Activated naive CD4-positive, alpha-beta T cell treated with anti-CD3 and anti-CD28 coated beads for 36 hours (primary cell): ENCODE measurements at places on chromosomes 3 and 15. TPM values are rescaled to one million over a fixed set of nuclear protein-coding genes. Genes with fewer than 3 reads are reported as not detected.

DNA sequence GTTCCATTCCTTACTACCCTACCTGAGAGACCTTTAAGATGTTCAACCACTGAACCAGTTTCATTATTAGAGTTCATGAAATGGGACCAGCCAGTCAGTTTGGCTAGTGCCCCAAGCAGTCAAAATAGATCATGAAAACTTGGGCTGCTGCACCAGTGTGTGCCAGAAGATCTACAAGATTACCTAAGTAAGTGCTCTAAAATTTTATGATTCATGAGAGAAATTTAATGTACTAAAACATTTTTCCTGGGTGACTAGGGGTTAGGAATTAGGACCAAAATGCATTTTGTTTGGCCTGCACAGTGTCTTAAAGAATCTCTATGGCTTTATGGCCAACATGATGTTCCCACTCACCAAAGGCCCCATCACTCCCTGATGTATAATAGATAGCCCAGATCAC is 214.7 kb downstream of the ATP8B4 start:
- DNase-seq, result no peak

- no peak for DNase-seq
Observed at GRCh38 chr3:16432714-16433113, 80.8 kb downstream of the RFTN1 start.

DNA sequence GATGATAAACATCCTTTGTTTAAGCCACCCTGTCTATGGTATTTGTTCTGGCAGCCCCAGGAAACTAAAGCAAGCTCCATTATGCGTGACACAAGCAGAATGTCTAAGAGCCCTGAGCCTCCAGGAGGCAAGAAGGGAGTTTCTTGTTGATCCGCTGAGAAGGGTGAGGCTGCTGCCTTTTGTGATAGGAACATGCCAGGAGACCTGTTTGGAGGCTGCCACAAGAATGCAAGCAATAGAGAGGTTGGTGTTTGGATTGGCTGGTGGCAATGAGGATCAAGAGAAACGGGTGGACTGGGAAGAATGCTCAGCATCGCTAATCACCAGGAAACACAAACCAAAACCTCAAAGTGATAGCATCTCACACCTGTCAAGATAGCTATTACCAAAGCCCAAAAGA is 104.8 kb downstream of the ASB7 start:
- no peak for DNase-seq

DNA sequence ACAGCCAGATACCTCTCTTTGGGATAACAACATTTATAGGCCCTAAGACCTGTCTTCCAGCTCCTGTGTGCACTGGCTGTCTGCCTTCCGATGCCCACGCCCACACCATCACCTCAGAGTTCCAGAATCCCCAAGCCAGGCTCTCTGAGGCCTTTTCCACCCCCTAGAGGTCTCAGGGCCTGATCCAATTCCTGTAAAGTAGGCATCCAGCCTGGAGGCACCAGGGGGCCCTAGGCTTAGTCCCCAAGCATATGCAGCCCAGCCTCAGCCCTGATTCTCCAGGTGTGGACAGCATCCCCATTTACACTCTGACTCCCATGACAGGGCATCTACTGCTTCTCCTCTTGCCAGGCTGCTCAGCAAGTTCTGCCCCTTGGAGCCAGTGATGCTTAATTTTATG is 72.7 kb upstream of the CORO2B start:
- DNase-seq, result no peak

GRCh38 chr3:129775870-129776269 is 117.6 kb downstream of the TMCC1 start:
- no peak for DNase-seq

- no peak for DNase-seq
Observed at GRCh38 chr15:77742570-77742969, 109.9 kb upstream of the LINGO1 start.

GRCh38 chr3:101941318-101942040 is 92.2 kb downstream of the NFKBIZ start:
- DNase-seq, result no peak

- DNase-seq, result no peak
Observed at GRCh38 chr3:142636050-142636449, 39.9 kb downstream of the PLS1 start.

DNA sequence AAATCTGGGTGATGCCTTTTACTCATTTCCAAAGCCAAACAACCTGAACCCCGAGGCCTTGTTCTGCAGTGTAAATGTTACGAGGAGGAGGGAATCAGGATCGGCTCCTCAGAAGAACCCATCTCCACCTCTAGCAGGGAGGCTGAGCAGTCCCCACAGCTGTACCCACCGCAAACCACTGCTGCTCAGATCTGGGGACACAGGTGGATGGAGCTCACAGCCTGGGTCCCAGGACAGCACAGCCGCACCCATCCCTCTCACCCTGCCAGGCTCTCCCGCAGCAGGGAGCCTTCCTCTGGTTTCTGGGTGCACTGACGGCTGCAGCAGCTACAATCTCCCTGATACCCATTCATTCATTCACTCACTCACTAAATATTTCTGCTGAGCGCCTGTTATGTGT is 44.0 kb upstream of the CGNL1 start:
- no peak for DNase-seq

DNA sequence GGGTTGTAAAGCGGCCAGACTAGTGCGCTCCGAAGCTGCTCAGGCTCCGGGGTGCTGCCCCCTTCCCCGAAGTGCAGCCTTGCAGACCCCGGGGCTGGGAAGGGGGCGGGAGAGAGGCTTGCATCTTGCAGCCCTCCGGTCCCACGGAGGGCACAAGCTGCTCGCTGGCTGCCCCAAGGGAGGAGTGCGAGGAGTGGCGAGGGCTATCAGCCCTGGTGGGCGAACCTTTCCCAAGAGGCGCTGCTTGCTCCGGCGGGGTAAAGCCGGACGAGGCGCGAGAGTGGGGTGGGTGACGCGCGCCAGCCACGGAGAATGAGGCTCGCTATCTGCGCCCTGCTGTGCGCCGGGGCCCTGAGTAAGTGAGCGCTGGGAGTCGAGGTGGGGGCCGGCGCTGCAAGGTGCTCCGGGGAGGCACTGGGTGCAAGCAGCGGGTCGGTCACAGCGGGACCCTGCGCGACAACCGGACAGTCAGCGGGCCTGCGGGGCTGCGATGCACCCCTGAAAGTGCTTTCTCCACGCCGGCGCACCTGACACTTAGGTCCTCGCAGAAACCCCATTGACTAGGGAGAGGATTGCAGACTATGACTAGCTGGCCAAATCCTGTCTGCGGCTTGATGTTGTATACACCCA is 12.7 kb upstream of the TOPBP1 start:
- DNase-seq, result no peak

- no peak for DNase-seq
Observed at GRCh38 chr3:99962703-99963102, 145.0 kb downstream of the CMSS1 start.

DNA sequence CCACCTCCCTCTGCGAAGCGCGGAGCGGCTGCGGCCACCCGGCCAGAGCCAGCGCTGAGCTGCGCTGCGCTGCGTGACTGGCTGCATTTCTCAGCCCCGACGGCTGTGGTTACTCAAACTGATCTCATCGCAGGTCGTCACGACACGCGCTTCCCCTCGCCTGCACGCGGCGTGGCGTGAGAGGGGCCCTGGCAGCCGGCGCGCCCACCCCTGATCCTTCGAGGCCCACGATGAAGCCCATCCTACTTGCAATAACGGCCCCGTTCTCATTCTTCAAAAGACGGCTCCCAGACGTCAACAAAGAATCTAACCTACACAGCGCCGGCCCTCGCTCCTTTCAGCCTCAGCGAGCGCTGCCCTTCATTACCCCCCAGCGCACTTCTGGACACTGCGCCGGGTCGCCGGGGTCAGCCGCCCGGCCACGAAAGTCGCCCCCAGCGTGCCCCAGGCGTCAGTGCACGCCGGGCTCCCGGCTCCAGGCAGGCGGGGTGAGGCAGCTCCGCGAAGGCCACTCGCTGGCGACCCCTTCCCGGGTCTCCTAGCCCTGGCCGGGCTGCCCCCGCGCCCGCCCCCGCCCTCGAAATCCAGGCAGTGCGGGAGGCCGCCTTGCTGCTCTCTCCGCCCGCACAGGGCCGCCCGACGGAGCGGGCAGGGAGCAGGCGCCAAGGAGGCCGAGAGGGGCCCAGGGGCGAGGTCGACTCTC is 9.9 kb upstream of the LEKR1 start:
- peak; percentile 29 for DNase-seq

- no peak for DNase-seq
Observed at GRCh38 chr3:61684386-61684785, 123.0 kb downstream of the PTPRG start.

- no peak for DNase-seq
Observed at GRCh38 chr15:78440375-78441373, 2.7 kb downstream of the IREB2 start.

DNA sequence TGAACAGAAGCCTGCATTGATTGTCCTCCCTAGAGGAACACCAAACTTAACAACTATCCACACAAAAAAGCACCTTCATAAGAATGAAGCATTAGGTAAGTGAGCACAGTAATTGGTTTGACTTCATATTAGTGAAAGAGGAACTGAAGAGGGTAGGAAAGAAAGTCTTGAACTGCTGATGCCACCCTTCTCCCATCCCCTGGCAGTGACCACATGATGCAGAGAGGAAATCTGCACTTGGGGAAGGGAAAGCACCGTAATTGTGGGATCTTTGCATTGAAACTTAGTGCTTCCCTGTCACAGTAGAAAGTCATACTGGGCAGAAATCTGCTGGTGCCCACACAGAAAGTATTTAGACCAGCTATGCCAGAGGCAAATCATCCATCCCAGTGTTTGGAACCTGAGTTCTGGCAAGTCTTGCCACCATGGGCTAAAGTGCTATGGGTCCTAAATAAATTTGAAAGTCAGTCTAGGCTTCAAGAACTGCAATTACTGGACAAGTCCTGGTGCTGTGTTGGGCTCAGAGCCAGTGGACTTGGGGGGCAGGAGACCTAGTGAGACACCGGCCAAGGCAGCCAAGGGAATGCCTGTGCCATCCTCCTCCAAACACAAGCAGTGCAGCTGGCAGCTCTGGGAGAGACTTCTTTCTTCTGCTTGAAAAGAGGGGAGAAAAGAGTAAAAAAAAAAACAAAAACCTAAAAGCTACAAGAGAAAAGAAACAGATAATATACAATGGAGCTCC is 63.6 kb downstream of the SLC15A2 start:
- no peak for DNase-seq

GRCh38 chr3:87320756-87321626 is 44.6 kb upstream of the POU1F1 start:
- DNase-seq, result no peak

DNA sequence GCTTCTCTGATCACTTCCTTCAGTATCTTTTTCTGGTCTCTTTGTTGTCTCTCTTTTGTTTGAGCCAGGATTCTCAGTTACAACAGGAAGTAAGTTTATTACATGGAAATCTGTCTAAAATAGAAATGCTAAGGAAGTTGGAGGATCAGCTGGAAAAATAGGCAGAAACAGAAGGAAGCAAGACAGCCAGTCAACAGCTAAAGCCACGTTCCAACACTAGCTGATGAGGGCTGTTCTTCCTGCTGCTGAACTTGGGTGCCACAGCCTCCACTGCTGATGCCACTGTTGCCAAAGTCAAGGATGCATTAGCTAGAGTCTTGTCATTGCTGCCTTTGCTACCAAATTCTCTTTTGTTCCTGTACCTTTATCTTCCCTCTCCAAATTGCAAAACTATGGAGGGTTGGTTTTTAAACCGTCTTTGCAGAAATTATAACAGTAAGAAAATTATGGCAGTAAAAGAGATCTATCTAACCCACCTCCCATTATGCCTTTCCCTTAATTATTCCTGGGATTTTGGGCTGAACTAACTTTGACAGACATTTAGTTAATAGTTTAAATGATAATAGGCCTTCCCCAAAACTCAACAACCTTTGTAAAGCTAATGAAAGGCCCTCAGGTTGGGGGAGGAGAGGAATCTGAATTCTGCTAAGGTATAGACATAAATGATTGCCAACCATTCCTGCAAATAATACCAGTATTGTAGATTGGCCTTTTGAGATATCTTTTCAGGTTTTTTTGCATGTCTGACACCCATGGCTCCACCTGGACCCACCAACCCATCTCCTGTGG is 27.4 kb upstream of the OR5K4 start:
- DNase-seq, result no peak

DNA sequence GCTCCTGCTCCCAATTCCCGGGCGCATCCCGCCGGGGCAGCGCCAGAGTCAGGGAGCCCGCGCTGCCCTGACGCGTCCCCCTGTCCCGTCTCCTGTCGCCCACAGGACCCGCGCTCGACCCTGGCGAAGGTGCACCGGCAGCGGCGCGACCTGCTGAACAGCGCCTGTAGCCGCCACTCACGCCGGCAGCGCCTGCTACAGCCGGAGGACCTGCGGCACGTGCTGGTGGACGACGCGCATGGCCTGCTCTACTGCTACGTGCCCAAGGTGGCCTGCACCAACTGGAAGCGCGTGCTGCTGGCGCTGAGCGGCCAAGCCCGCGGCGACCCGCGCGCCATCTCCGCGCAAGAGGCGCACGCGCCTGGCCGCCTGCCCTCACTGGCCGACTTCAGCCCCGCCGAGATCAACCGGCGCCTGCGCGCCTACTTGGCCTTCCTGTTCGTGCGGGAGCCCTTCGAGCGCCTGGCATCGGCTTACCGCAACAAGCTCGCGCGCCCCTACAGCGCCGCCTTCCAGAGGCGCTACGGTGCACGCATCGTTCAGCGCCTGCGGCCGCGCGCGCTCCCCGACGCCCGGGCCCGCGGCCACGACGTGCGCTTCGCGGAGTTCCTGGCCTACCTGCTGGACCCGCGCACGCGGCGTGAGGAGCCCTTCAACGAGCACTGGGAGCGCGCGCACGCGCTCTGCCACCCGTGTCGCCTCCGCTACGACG is 16.9 kb downstream of the C3orf22 start:
- no peak for DNase-seq

DNA sequence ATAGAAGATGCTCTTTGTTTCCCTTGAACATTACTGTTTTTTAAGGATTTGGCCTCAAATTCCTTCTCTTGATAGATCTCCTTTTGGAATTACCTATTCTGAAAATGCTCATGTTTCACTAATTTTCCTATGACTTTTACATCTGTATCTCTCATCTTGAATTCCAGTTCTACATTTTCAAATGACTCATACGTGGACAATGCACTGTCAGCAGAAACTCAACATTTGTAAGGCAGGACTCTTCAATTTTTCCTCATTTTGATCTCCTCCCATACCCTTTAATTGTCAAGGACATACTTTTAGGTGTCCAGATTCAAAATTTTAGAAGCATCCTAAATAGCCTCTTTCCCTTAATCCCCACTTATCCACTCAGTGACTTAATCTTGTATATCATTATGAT is 341.0 kb upstream of the RASGRP1 start:
- DNase-seq, result no peak

GRCh38 chr3:165383381-165383780 is 187.2 kb upstream of the SLITRK3 start:
- DNase-seq, result no peak

The BUB1B gene
- total RNA-seq, result 106 TPM

The SEC62 gene
- total RNA-seq, result 60.0 TPM

The STRIT1 gene
- total RNA-seq, result not detected

The ALDH1A2 gene
- total RNA-seq, result not detected

The GHSR gene
- not detected for total RNA-seq

The ZFYVE19 gene
- 15.4 TPM for total RNA-seq

The CAPN3 gene
- 0.83 TPM for total RNA-seq

The RASL12 gene
- total RNA-seq, result not detected

The LIPH gene
- total RNA-seq, result not detected

The GAP43 gene
- total RNA-seq, result 0.17 TPM
